Large intestine (tissue), 12 donors: ENCODE measurements at places on chromosomes 2 and 18.
A peak's percentile ranks its signal among the peaks of the same experiment; 100 is the strongest.

GRCh38 chr2:212640428-212640827 lies 101.8 kb upstream of the ERBB4 start:
- no peak overlapping the region for H3K27ac ChIP-seq
- DNase-seq, result no peak
- H3K4me3 ChIP-seq, result no peak overlapping the region
- no peaks in the 10 kb centered on the region for H3K36me3 ChIP-seq
- H3K27me3 ChIP-seq, result no peaks in the 10 kb centered on the region

DNA sequence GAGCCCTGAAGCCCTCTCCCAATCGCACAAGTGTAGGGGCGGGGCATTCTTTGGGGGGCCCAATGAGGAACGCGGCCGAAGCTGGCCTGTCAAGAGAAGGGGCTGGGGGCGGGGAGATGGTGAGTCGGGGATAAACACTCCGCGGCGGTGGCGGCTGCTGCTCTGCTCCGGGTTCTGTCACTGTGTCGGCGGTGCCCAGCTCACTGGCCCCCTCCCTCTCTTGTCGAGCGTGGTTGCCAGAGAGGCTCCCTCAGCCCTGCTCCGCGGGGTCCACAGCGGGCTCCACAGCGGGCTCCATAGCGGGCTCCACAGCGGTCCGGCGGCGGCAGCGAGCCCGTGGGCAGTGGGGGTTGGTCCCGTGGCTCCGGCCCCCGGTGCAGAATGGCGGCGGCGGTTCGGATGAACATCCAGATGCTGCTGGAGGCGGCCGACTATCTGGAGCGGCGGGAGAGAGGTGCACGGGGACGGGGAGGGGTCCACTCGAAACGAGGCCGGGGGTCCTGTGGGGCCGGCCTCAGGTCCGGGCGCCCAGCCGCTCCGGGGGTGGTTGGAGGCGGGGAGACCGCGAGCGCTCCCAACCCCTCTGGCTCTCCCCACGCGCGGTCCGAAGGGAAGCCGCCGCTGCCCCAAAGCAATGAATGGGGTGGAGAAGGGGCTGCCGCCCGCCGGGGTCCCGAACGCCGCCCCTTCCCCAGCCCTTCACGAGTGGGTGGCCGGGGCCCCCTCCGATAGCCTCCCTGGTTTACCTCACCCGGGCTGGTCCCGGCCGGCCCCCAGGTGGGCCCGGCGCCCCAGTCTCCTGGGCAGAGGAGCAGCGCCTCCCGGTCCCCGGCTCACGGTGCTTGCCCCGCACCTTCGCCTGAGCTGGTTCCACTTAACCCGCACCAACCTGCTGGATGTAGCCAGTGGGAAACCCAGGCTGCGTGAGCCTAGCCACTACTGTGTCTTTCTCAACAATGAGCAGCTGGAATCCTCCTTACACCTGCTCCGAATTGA lies at the start of gene MXD1:
TSS of gene MXD1 (plus strand) at position 160 of the 996 bp plus-strand sequence. CDS start at position 382, 222 bp downstream.
- H3K36me3 ChIP-seq, result peaks cover 23% of the 10 kb centered on the region
- H3K27me3 ChIP-seq, result no peaks in the 10 kb centered on the region

DNA sequence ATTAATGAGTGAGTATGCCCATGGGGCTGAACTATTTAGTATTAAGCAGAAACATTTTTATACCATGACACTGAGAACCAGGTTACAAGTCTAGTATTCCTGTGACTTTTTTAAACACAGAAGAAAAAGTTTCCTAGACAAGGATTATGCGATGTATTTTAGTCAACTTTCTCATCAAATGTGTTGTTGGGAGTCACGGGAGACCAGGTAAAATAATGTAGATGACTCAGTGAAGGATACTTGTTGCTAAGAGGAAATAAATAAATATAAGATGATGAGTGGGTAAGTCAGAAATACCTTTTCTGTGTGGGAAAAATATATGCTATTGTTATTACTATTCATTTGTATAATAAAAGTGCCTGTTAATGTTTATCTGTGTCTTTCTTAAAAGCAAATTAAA lies 23.4 kb downstream of the MBD5 start:
- H3K27ac ChIP-seq, result no peak overlapping the region
- H3K27me3 ChIP-seq, result no peaks in the 10 kb centered on the region
- no peak overlapping the region for H3K4me3 ChIP-seq
- H3K36me3 ChIP-seq, result no peaks in the 10 kb centered on the region
- no peaks in the 10 kb centered on the region for H3K4me1 ChIP-seq

GRCh38 chr2:50851886-50852285 lies 180.0 kb downstream of the NRXN1 start:
- H3K27me3 ChIP-seq, result no peaks in the 10 kb centered on the region
- no peak overlapping the region for H3K4me3 ChIP-seq
- no peak overlapping the region for H3K27ac ChIP-seq
- no peaks in the 10 kb centered on the region for H3K36me3 ChIP-seq

- H3K27me3 ChIP-seq, result peaks cover 66% of the 10 kb centered on the region
- DNase-seq, result peak; percentile 63
- H3K36me3 ChIP-seq, result no peaks in the 10 kb centered on the region
- H3K4me3 ChIP-seq, result peak overlapping the region; percentile 13
- peaks cover 4% of the 10 kb centered on the region for H3K4me1 ChIP-seq
Observed at GRCh38 chr2:120867290-120868241, 131.9 kb downstream of the GLI2 start.

DNA sequence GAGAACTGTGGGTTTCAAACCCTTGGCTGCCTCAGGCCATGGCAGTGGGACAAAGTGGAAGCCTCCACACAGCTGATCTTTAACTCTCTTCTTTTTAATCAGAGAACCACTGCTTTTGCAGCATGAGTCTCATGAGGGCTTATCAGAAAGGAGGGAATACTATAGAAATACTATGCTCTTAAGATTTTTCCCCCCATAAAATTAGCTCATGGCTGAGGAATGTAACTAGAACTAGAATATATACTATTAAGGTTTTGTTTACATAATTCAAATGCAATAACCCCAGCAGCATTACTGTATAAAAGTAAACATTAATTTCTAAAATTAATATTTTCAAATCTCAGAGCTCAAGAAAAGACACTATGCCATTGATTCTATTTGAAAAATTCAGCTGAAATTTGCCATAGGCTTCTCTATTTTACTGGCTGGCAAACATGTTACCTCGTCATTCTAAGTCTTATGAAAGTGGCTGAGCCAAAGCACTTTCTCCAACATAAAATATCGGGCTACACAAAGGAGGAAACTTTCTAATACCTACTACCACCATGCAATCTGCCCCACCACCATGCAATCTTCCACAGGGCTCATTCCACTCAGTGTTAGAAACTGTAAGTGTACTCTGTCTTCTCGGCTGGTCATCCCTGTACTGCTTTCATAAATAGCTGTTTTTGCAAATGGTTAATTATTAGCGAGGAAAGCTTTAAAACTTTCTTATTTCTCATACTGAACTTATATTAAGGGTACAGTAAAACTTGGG lies 42.5 kb downstream of the WDR35 start:
- H3K27ac ChIP-seq, result no peak overlapping the region
- no peak overlapping the region for H3K4me3 ChIP-seq
- no peaks in the 10 kb centered on the region for H3K36me3 ChIP-seq
- no peak for DNase-seq
- no peaks in the 10 kb centered on the region for H3K27me3 ChIP-seq
- H3K4me1 ChIP-seq, result no peaks in the 10 kb centered on the region

DNA sequence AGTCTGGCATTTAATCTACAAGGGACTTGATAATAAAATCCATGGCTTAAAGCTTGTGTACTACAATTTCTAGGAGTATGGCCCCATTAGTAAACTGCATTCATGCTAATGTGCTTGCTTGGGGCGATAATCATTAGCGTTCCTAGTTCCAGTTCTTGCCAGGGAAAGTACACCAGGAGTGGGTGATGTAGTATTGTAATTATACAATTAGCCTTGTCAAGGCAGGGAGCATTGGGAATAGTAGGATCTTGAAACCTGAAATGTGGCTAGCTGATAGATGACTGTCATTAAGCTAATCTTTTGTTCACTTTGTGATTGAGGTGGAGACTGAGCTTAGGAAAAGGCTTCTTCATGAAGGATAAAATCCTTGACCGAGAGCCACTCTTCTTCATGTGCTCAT lies 989.2 kb downstream of the CPS1 start:
- no peak overlapping the region for H3K4me3 ChIP-seq
- H3K4me1 ChIP-seq, result no peaks in the 10 kb centered on the region
- DNase-seq, result no peak
- no peak overlapping the region for H3K27ac ChIP-seq
- no peaks in the 10 kb centered on the region for H3K27me3 ChIP-seq

- no peak for DNase-seq
- H3K27me3 ChIP-seq, result peaks cover 11% of the 10 kb centered on the region
- no peak overlapping the region for H3K27ac ChIP-seq
Observed at GRCh38 chr2:94987074-94988020, 38.2 kb upstream of the MAL start.
